ENCODE measurements at places on chromosomes 12 and 14. TPM values are rescaled to one million over a fixed set of nuclear protein-coding genes. Genes with fewer than 3 reads are reported as not detected.

DNA sequence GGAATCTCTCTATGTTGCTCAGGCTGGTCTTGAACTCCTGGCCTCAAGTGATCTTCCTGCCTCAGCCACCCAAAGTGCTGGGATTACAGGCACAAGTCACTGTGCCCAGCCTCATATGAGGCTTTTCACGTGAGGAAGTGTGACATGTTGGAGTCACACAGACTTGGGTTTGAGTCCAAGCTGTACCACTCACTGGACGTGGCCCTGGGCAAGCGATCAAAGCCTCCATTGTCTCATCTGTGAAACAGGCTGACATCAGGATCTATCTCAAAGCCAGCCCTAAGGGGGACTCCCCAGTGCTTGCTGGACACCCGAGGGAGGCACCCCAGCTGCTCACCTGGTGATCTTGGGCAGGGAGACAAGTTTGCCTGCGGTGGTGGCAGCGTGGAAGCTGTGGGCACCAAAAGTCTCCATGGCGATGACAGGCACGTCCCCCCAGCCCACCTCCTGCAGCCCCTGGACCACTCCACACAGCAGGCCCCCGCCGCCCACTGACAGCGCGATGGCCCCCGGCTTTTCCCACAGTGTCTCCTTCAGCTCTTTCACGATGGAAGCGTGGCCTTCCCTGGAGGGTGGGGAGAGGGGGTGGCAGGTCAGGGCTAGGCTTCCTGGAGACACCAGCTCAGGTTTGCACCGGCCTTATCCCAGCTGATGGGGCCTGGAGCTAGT, 6.7 kb downstream of the SDS start:
- H3K27me3 ChIP-seq = no peaks in the 10 kb centered on the region
- no peak overlapping the region for H3K27ac ChIP-seq
- no peak for DNase-seq
- no peaks in the 10 kb centered on the region for H3K36me3 ChIP-seq

Gene HSPB8
- total RNA-seq = not detected

DNA sequence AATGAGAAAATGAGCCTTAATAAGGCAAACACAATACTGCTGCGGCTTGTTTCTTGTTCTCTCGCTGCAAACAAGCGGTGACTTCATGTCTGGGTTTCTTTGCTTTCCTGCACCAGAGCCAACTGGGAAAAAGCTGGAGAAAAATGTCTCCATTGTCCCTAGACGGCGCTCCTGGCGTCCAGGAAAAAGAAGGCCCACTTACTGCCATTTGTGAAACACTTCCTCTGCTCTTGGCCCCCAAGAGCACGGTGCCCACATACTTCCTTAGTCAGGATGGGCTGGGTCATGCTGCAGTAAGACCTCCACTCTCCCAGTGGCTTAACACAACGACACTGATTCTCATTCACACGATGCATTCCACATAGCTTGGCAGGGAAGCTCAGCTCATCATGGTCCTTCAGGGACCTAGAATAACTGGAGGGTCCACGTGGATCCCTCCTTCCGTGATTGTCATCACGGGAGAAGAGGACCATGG, 86.0 kb upstream of the BCL11B start:
- H3K4me3 ChIP-seq = no peak overlapping the region
- H3K27me3 ChIP-seq = no peaks in the 10 kb centered on the region
- no peaks in the 10 kb centered on the region for H3K36me3 ChIP-seq
- DNase-seq = no peak

GRCh38 chr14:61191733-61192132, 89.4 kb downstream of the TMEM30B start:
- no peaks in the 10 kb centered on the region for H3K36me3 ChIP-seq
- no peak overlapping the region for H3K4me3 ChIP-seq
- peaks cover 8% of the 10 kb centered on the region for H3K4me1 ChIP-seq
- DNase-seq = no peak
- peaks cover 36% of the 10 kb centered on the region for H3K27me3 ChIP-seq

- peaks cover 9% of the 10 kb centered on the region for H3K27me3 ChIP-seq
- H3K27ac ChIP-seq = no peak overlapping the region
- peaks cover 11% of the 10 kb centered on the region for H3K4me1 ChIP-seq
- no peaks in the 10 kb centered on the region for H3K36me3 ChIP-seq
- DNase-seq = no peak
These were observed 9.7 kb upstream of the KRT81 start for GRCh38 chr12:52300796-52301691.

GRCh38 chr12:132315951-132316350, 13.4 kb downstream of the GALNT9 start:
- no peaks in the 10 kb centered on the region for H3K36me3 ChIP-seq
- peaks cover 5% of the 10 kb centered on the region for H3K27me3 ChIP-seq
- no peak overlapping the region for H3K27ac ChIP-seq
- no peak overlapping the region for H3K4me3 ChIP-seq
- H3K4me1 ChIP-seq = no peaks in the 10 kb centered on the region
